ENCODE measurements at places on chromosomes 6 and 20.

- no peak for DNase-seq
These were observed at the start of gene SERPINB6 for GRCh38 chr6:2971420-2972218. Gene SERPINB6 (minus strand): TSS chr6:2971567. CDS start chr6:2959332, 12,235 bp downstream.

DNA sequence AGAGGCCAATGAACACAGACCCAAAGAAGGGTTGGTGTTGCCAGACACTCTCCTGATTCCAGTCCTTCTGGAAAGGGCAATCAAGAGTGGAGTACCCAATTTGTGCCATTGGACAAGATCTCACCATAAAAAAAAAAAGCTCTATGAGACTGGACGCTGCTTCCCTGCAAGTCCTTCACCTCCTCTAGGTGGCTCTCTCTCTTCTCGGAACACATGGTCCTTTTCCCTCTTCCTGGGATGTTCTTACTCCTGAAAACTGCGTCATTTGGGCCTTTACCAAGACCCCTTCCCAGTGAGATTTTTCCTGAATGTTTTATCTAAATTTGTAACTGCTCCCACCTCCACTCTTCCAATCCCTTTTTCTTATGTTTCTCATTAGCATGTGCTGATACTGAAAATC lies 280.8 kb downstream of the FOXA2 start:
- no peak for DNase-seq

DNA sequence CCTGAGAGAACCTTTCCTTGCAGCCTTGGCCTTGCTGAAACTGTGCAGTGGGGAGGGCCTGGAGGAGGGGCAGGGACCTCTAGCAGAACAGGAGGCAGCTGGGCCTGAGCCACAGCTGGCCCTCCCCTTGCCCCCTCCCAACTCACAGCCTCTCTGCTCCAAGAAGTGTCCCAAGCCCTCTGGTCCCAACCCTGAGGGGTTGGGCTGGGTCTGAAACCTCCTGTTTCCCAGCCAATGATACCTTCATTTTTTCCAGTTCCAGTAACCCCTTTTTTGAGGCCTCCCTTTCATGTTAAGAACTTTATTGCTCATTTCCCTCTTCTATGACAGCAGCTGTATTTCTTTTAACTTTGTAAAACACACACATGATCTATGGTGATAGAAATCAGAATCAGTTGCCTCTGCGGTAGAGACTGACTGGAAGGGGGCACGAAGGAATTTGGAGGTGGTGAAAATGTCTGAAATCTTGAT lies 17.9 kb upstream of the ARMC12 start:
- DNase-seq, result no peak

GRCh38 chr6:31705931-31706330 lies 735 bp upstream of the LY6G6F start:
- DNase-seq, result no peak

DNA sequence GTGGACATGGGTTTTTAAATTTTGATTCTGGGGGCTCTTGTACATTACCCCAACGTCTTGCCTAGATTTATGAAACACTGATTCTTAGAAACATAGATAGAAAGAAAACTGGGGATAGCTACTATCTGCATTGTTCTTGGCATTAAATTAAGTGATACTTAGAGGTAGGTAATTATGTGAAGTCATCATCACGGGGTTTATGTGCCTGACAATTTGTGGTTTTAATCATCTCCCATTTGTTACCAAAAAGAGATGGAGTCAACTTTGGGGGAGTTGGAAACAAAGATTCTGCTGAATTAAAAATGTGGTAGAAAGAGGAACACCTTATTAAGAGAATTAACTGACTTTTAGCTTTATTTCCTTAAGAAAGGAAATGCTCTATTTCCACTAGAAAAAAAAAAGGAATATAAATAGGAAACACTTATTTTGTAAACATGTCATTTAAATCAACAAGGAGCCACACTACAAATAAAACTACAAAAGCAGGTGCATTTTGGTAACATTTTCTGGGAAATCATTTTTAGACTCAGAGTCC lies 5.6 kb downstream of the TNFAIP3 start:
- no peak for DNase-seq

DNA sequence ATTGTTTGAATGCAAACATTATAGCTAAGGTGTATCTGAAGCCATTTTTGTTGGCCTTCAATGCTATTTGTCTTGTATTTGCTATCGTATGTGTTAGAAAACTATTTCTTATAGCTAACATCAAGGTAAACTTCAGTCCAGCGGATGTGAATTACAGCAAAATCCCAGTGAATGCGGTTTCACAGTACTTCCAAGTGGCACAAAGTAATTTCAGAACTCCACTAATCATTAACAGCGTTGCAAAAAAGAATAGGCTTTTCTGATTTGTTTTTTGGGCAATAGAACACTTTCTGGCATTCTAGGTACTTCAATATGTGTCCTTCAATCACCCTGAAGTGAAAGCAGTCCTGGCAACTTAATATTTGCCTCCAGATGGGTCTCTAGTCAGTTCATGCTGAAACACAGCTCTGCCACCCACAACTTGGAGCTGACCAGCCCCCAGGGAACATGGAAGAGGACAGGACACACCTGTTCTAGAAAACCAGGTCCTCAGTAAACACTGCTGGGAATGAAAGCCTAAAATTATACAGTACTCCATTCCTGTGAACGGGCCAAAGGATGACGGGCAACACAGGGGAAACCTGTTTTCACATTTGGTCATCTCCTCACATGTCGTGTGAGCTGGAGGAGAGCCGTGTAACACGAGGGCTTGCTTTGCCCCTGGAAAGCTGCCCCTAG lies 9.7 kb upstream of the MRPS10 start:
- no peak for DNase-seq

GRCh38 chr20:44587035-44587980 lies 4.9 kb downstream of the PKIG start:
- no peak for DNase-seq

DNA sequence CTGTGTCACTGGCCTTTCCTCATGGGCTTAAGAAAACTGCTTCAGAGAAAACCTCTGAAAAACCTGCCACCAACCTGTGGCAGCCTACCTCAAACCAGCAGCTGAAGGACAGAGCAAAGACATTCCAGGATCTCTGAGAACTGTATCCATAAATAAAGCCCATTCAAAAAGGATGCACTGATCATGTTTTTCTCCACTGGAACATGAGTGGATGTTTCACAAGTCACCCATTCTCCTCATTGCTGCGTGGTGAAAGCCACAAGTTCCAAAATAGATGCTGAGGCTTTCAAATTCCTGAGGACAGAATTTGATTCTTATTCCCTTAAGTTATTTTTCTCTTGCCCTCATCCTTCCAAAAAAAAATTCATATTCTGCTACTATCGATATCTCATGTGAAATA lies 280.6 kb downstream of the KHDC1L start:
- no peak for DNase-seq

DNA sequence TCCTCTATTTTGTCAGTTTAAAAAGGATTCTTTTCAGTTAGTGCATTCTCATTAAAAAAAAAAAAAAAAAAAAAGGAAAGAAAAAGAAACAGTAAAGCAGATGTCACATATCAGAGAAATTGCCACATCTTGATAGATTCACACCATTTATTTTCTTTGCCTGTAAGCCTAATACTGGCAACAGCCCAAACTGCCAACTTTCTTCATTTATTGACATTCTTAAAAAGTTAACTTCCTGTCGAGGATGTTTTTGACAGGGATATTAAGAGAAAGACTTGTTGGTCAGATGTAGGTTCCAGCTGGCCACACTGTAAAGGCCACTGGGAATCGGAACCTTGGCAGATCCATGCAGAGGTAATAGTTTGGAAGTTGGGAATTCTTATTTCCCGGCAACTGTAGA lies 332.6 kb downstream of the NRN1 start:
- DNase-seq, result no peak

DNA sequence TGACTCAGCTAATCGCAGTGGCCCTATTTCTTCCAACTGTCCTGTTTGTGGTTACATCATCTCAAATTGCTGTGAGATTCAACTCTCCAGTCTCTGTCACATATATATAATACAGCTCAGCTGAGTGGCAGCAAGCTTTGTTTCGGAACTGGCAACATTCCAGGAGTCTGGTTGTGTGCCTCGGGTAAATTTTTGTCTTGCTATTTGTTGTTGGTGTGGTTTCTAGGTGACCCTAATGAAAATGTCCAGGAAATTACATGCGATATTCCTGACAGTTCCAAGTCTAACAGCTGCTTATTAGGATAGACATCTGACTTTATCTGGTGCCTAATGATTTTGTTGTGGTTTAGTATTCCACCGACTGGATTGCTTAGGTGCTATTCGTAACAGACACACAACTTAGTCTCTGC lies 581.8 kb downstream of the CD109 start:
- DNase-seq, result no peak

- DNase-seq, result no peak
These were observed 1.6 kb downstream of the TOX2 start for GRCh38 chr20:43916073-43916880.

DNA sequence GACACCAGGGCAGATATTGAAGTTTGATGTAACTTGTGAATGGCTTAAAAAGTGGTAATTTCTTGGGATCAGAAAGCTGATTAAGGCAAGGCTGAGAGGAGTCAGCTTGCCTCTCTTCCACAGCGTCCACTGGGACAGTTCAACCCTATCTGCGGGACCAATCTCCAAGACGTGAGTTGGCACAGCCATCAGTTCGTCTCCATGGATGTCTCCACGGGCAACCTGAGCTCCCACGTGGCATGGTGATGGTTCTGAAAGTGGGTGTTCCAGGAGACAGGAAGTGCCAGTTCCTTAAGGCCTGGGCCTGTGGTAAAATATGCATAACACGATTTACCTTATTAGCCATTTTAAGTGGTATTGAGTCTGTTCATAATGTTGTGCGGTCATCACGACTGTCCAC lies 67.9 kb upstream of the BHLHE23 start:
- no peak for DNase-seq

DNA sequence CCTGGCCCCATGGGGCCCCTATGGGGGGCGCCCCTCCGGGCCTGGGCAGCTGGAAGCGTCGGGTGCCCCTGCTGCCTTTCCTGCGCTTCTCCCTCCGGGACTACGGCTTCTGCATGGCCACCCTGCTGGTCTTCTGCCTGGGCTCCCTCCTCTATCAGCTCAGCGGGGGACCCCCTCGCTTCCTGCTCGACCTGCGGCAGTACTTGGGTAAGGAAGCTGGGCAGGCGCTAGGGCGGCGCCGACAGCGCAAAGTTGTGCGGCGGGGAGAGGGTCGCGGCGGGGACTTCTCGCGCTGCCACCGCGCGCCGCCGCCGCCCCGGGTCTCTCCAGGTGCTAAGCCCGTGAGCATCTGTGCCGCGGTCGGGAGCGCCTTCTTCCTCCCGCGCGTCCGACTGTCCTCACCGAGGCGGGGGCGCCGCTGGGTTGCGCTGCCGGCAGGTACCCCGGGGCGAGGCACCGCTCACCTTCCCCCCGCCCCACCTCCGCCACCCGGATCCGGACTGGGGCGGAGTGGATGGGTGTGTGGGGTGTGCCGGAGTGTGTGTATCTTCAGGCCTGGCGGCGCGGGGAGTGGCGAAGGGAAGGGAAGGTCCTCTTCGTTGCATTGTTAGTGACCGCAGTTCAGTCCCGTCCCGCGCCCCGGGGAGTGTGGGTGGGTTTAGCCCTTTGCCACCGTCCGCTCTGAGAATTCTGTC lies 788 bp downstream of the UST start:
- DNase-seq, result no peak

DNA sequence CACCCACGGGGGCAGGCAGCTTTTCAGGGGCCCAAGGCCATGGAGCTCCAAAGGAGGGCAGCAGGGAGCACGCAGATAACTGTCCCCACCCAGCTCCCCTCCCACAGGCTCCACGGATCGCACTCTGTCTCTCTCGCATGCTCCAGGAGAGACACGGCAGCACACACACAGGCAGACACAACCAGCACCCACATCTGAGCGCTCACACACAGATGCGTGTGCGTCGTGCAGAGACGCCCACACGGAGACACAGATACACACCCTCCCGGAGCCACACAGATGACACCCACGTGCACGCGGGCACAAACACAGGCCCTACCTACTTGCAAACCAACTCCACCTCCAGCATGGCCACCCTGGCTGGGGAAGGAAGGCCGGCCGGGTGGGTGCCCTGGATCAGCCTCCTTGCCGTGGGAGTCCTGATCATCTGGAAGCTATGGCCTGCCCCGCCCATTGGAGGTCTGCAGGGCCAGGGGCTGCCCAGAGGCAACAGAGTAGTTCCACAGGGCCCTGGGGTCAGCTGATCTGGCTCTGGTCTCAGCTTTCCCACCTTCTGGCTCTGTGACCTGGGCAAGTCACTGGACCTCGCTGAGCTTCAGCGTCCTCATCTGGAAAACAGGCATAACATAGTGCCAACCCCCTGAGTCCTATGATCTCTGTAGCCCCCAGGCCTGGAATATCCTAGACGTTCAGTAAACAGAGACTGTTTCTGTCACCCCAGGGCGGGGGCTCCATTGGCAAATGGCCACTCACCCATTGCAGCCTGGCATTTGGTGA lies 31.5 kb downstream of the AAR2 start:
- DNase-seq, result no peak

DNA sequence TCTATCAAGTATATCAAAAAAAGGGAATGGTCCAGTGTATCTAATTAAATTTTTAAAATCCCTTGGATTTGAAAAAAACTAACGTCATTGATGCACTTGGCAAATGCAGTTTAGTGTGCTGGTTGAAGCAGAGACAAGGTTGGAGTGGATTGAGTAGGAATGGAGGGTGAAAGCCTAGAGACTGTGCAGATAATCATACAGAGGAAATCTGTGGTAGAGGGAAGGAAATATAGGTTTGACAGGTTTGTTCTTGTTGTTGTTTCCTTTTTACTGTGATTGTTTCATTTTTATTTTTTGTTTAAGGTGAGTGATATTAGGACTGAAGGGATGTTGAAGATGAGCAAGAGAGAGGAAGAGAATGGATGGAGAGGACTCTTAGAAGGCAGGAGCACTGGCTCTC lies 29.0 kb upstream of the L3MBTL3 start:
- DNase-seq, result no peak

- no peak for DNase-seq
These were observed 6.8 kb downstream of the CNKSR3 start for GRCh38 chr6:154503658-154504057.

GRCh38 chr6:139534472-139535115 lies 160.1 kb upstream of the CITED2 start:
- DNase-seq, result no peak

- no peak for DNase-seq
These were observed 122.6 kb upstream of the PLCB4 start for GRCh38 chr20:8946036-8946940.

DNA sequence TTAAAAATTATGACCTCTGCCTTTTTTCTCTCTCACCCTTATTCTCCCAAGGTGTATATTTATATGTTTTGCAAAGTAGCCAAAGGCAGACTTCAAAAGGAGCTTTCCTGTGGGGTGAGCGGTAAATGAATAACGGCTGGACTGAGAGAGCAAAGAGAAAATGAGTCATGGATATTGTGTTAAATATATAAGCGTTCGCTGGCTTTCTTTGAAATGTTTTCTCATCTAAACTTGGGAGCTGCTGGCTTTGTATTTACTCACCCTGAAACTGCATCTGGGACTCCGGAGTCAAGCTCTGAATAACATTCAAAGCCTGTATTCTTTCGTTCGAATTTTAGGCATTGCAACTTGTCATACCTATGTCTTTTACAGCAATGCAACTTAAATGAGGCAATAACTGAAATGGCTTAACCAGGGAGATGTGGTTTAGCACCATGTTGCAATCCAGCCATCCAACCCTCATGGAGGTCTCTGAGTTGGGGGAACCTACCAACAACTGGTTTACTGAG lies 32.0 kb downstream of the ATXN1 start:
- no peak for DNase-seq

- DNase-seq, result no peak
These were observed 365.8 kb upstream of the OPRM1 start for GRCh38 chr6:153673225-153673624.
